ENCODE measurements at places on chromosomes 3 and 15.
A peak's percentile ranks its signal among the peaks of the same experiment; 100 is the strongest.

DNA sequence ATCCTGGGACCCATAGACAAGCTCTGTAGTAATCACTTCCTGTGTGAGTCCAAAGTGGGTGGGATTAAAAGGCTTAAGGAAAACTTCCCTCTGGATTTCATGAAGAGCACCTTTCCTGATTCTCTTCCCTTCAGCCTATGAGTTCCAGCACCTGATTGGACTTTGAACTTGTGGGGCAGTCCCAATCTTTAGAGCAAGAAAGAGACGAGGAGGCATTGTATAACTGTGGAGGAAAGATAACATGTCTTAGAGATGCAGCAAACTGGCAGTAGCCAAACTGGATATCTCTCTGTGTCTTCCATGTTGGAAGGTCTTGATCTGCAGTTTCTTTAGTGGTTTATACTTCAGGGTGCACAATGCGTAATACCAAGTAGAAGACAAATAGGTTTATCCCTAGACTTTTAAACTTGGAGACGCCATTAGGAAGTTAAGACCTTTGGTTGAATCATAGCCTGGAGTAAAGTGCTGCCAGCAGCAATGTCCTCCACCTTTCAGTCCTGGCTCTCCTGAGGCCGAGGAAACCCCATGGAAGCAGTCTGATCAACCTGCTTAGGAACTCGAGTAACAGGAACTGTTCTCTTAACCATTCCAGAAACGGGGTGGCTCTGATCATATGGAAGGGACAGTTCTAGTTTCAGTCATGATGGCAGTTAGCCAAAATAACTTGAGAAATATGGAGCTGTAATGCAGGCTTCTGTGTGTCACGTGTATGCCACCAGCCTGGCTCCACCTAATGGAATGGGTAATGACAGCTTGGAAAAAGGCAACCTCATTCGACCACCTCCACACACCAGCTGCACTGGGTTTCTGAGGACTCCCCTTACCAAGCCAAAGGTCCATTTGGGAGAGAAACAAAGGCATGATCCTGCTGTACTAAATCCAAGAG is 4.7 kb downstream of the EIF1B start:
- no peak for DNase-seq

DNA sequence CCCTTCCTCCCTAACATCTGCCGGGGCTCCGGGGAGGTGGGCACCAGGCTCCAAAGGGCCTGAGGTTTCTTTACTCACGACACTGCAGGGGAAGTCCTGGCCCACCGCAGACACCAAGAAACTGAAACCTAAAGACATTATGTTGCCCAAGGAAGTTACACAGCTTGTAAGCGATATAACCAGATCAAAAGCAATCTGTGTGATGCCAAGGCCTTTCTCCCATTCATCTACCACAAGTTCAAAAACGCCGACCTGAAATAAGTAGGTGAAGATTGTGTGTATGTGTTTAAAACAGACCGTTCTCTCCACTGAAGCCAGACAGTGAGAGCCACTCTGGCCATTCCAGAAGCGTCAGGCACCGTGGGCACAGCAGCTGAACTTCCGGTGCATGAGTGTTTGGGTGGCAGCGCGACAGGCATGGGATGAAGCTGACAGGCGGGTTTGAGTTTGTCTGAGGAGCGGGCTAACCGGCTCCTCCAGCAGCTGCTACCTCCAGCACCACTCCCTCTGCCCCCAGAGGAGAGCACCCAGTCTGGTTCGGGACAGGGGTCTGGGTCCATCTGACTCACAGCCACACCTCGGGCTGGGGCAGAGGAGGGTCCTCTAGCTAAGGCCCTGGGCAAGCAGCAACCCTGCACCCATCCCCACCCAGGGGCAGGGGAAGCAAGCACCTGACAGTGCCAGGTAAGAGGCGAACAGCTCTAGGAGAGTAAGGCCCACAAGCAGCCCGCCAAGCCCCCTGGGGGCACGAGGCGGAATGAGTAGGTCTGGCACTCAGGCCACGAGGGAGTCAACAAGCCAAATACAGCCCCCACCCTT is 1.3 kb downstream of the TNK2 start:
- peak; percentile 49 for DNase-seq

DNA sequence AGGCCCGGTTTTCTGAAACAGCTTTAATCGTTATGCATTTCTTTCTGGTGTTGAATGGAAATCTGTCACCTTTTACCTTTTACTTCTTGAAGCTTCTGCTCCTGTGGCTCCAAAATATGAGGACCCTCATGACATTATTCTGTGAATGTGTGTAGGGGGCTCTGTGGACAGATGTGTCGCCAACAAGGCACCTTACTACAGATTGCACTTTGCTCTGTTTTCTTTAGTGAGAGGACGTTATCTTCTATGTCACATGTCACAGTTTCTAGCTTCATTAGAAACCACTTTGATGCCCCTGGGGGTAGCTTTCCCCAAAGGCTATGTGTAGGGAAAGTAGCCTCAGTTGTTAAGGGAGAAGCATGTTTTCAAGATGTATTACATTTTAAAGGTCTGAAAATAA is 195.6 kb downstream of the ZNF621 start:
- DNase-seq = no peak

GRCh38 chr3:172170841-172171240 is 131.5 kb downstream of the FNDC3B start:
- DNase-seq = no peak

DNA sequence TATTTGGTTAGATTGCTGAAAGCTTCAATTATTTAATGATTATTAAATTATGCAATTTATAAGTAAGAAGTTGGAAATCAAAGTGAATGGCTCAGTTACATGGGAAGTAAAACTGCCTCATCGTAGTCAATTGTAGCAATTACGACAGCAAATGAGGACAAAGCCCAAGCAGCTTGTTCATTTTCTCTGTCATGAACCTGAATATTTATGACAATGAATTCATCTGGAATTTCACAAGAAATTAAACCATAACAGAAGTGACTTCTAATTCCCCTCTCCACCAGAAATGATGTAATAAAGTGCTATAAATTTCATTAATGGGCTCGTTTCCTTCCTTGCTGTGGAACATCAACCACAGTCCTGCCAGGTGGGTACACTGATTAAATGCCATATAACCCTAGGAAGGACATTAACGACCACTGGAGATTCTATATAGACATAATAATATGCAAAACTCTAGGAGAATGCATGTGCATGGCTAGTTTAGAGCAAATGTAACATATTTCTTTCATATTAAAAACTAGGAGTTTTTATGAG is 273.8 kb upstream of the DCBLD2 start:
- DNase-seq = no peak

- DNase-seq = no peak
Measured at GRCh38 chr15:28191832-28192231, 92.7 kb upstream of the OCA2 start.

GRCh38 chr3:188791311-188791710 is 380.5 kb upstream of the TPRG1 start:
- DNase-seq = no peak

GRCh38 chr3:3744826-3745225 is 54.4 kb upstream of the LRRN1 start:
- no peak for DNase-seq

GRCh38 chr3:126050050-126050392 is 33.9 kb downstream of the SLC41A3 start:
- no peak for DNase-seq

DNA sequence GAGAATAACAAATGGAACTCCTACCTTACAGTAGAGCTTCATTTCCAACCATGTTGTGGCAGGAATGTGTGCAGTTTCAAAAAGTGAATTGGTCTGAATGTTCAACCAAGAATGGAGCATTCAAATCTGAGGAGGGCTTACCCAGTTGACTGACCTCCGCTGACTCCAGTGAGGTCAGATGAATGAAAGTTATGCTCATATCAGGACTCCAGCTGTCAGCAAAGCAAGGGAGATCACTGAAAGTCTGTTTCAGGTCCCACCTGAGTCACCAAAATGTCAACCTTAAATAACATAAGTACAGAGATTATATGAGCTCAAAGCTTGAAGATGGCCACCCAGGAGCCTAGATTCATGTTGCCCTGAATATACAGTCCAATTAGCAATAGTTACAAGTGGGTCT is 473.5 kb downstream of the RBMS3 start:
- no peak for DNase-seq

- DNase-seq = no peak
Measured at GRCh38 chr15:49990835-49991545, 128.0 kb downstream of the ATP8B4 start.

DNA sequence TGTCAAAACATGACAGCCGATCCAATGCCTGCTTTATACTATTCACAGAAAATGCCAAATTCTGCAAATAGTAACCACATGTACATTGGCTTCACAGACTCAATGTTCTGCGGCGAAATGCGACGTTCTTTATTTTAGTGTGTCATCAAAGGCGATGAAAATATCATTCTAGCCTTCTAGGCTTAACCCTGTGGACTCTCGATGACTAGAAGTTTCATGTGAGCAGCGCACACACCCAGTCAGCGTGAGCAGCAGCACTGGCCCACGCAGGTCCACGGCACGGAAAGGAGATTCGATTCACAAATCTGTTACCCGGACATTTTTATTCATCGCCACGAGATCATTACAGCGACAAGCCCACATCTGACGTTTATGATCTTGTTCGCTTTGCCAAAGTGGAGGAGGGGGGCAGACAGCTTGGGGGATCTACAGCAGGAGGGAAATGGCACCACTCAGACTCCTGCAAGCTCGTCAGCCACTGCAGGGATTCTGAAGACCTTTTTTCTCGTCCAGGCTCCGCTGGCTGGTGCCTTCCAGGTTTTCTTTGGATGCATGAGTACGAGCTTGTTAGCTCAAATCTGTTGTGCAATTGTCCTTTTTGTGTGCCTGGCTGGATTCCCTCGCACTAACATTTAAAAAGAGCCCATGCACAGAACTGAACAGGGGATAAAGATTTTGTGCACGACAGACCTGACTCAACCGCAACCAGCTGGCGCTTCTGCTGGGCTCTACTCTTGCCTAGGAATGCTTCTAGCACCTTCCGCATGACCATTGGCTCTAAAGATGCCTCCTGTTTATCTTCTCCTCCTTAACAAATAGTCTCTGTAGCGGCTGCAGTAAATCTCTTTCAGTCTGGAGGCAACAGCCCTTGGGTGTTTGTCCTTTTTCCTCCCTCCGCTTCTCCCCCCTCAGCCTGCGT is 938.4 kb downstream of the MCTP2 start:
- no peak for DNase-seq

- no peak for DNase-seq
Measured at GRCh38 chr3:125236331-125236903, 23.9 kb upstream of the SLC12A8 start.

- no peak for DNase-seq
Measured at GRCh38 chr15:79798311-79798710, 98.5 kb downstream of the MTHFS start.

GRCh38 chr3:78706906-78707523 is 1060.8 kb downstream of the ROBO1 start:
- DNase-seq = no peak

DNA sequence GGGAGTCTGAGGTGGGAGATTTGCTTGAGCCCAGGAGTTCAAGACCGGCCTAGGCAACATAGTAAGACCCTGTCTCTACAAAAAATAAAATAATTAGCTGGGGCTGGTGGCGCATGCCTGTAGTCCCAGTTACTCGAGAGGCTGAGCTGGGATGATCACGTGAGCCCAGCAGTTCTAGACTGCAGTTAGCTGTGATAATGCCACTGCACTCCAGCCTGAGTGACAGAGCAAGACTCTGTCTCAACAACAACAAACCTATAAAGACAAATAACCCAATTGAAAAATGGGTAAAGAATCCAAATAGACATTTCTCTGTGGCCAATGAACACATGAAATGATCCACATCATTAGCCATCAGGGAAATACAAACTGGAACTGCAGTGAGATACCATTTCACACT is 1.1 kb upstream of the RPL32 start:
- DNase-seq = no peak

- no peak for DNase-seq
Measured at GRCh38 chr15:90046911-90047392, 45.8 kb downstream of the ZNF710 start.

DNA sequence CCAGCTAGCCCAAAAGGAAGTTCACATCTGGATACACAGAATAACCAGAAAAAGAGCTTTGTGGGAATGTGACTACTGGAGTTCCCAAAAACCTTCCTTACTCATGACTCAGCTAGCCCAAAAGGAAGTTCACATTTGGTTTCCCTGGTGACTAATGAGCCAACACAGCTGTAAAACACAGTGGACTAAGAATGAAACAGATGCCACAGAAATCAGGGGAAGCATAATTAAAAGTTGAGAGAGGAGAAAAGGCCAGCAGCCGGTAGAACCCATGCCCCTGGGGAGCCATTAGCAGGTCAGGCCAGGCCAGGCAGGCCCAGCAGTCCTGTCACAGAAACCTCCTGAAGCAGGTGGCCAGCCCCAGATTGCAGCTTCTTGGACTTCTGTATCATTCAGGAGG is 130.3 kb downstream of the GHSR start:
- no peak for DNase-seq

DNA sequence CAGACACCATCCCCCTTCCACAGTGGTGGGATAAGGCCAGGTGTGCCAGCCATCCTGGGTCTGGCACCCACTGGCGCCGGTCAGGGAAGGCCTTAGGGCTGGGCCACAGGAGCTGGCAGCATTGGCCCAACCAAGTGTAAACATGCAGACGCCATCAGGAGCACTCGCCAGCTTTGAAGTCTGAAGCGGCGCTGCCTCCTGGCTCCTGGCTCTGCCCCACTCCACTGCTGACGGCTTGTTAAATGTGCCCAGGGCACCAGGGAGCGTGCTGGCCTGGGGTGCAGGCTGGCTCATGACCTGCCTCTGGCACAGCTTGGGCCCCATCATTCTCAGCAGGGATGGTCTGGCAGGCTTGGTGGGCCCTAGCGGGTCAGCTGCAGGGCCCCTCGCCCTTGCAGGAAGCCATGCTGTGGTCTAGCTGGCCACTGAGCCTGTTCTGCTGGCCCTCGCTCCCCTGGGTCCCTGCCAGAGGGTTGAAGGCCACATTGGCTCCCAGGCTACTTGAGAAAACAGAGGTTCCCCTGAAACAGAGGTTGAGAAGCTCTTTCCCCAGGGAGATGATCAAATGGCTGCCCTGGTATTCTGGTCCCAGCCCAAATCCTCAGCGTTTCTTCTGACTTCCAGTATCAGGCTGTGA is 116.6 kb downstream of the DNAJB8 start:
- no peak for DNase-seq

- no peak for DNase-seq
Measured at GRCh38 chr15:81261172-81261811, 62.6 kb downstream of the STARD5 start.

DNA sequence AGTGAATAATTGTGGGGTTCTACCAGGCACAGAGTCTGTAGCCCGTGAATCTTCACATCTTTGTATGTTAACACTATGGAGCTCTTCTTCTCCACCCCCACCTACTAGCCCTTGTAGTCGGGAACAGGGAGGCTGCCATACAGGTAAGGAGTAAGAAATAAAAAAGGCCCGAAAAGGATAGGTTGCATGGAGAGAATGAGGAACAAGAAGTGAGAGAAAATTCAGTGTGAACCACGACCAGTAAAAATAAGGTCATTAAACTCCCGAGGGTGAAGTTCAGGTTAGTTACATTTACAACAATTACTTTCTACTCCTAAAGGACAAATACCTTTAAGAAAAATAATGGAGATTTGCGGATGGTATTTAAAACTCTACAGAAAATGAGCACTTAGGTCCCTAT is 53.3 kb downstream of the OSBPL10 start:
- DNase-seq = no peak

DNA sequence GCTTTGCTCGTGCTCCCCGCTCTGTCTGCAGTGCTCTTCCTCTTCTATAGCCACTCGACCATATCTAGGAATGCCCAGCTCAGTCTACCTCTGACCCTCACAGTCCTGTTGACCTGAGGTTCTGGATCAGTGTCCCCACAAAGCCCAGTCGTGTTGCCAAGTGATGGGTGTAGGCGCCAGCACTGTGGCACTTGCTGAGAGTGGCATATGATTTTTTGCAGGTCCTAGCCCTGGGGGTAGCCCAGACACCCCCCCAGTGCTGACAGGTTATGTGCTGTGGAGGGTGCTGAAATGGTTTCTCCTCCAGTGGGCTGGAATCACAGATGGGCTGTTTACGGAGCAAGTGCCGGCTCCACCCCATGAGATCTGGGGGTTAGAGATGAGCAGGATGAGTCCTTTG is 32.5 kb downstream of the ACAD9 start:
- DNase-seq = no peak

All from activated T-helper 1 cell treated with Interleukin-2 at 50 U/mL for 16 hours (primary cell).